NCI-H1105 (cell line): ENCODE measurements at places on chromosomes 1 and 21.

- no peak for DNase-seq
Observed at GRCh38 chr21:36584980-36585940, 105.3 kb upstream of the CLDN14 start.

DNA sequence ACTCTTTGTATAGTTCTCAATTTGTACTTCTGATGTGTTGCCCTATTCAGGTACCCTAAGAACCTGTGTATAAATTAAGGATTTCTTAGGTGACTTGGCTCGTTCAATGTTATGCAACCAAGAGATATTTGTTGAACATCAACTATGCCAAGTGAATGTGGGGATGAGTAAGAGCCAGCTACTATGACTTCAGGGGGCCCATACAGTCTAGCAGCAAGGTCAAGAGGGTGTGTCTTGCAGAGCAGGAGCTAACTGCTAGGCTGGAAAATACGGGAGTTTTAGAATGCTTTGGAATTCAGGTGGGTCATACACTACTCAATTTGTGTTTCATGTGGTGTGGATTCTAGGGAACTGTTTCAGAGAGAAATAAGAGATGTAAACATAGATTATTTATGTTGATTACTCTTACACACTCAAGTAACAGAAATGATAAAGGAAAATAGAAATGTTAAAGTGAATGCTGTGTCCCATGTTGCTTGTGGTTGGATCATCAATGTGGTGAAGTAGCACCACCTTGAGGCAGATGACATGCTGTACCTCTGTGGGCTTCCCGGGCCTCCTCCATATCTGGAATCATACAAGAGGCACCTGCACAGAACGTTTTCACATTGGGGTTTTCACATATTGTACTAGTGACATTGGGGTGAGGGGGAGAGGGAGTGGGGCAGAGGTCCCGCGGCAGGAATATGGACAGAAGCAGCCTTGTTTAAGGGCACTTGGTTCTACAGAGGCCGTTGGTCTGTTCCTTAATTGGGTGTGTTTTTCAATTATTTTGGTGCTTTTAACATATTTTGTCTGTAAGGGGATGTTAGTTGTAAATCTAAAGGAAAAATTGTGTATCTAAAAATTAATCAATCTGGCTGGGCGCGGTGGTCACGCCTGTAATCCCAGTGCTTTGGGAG is 12.4 kb downstream of the ARPC5 start:
- peak; percentile 47 for DNase-seq

- DNase-seq, result no peak
Observed at GRCh38 chr1:4216231-4216630, 316.2 kb upstream of the C1orf174 start.

- DNase-seq, result peak; percentile 89
Observed at GRCh38 chr1:202184750-202185460, 8.7 kb upstream of the LGR6 start.

DNA sequence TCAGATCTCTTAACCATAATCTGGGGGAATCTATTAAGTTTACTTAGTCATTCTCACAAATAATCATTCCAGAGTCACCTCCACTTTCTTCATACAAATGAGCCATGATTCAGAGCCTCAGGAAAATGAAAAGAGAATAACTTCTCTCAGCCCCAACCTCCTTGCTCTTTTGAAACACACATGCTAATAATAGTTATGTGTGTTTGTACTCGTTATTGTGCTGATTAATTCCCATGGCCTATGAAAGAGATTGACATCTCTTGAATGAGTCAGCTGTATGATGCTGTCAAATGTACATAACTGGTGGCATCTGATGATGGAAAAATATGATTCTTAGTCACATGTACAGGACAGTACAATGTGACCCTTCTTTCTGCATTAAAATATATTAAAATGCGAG is 41.5 kb downstream of the DTL start:
- DNase-seq, result no peak

- DNase-seq, result no peak
Observed at GRCh38 chr1:115262886-115263285, 75.2 kb downstream of the NGF start.

DNA sequence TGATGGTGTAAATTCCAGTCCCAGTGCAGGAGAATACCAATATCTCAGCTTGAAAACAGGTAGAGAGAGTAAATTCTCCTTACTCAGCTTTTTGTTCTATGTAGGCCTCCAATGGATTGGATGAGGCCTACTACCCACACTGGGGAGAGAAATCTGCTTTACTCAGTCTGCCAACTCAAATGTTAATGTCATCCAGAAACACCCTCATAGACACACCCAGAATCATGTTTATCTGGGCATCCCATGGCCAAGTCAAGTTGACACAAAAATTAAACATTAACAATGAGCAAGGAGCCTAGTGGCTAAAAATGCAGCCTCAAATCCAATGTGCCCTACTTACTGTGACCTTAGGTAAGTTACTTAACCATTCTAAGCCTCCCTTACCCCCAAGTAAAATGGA is 6.9 kb upstream of the HLX start:
- no peak for DNase-seq

GRCh38 chr1:204377800-204378668 is 18.3 kb upstream of the PLEKHA6 start:
- peak; percentile 74 for DNase-seq
